CD4-positive, alpha-beta T cell (primary cell): ENCODE measurements at places on chromosomes 2 and 18.

- DNase-seq, result peak; percentile 68
Measured at GRCh38 chr2:217790195-217790594, 212.6 kb downstream of the TNS1 start.

- no peak for DNase-seq
Measured at GRCh38 chr2:102001767-102002142, 10.0 kb downstream of the IL1R2 start.

GRCh38 chr18:57270156-57270555 lies 82.2 kb upstream of the ST8SIA3 start:
- DNase-seq, result no peak

GRCh38 chr2:234198976-234199375 lies 148.5 kb downstream of the SPP2 start:
- no peak for DNase-seq

DNA sequence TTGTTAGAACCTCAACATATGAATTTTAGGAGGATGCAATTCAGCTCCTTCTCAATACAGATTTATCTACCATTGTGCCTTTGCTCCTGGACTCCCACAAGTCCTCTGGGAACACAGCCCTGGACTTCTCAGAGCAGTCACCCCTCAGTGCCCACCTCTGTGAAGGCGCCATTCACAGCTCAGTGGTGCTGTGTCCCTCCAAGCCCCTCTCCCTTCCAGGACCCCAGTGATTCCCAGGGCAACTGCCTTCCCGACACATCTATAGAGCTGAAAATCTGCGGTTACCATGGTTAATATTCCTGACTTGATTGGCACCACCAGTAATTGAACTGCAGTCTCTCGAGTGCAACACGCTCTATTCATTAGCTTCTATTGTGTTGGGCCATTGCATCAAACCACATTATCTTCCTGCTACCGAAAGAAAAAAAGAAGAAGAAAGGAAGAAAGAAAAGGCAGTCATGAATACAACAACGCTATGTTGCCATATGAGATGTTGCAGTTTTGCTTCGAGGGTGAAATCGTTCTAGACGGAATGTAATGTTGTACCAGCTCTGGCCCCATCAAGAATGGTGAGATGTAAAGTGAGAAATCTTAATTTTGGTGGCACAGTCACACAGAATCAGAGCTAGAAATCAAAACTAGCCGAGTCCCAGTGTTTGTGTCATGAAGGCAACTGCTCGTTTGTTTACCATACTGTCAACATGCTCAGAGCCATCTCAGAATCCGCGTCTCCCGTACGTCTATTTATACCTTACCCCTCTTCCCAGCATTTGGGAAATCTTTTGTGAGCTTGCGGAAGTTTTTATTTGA lies 524.0 kb upstream of the ID2 start:
- DNase-seq, result no peak

DNA sequence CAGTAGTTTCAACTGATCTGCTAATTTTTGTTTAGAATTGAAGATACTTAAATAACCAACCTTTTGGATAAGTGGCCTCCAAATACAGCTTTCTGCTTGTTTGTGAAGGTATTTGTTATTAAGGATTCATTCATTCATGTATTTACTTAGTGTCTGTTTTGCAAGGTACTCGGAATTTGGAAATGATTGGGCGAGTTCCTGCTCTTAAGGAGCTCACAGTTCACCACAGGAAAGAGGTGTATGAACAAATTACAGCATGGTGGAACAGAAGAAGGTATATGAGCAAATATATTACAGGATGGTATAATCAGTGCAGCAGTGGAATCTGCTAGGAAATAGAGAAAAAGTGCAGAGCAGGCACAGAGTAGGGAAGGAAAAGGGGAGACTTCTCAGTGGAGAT lies 4.5 kb downstream of the ACSL3 start:
- no peak for DNase-seq

- no peak for DNase-seq
Measured at GRCh38 chr2:45687964-45688363, 36.5 kb downstream of the PRKCE start.

GRCh38 chr2:174145827-174146226 lies 102.5 kb downstream of the OLA1 start:
- no peak for DNase-seq

- DNase-seq, result no peak
Measured at GRCh38 chr2:38155015-38155414, 79.1 kb upstream of the CYP1B1 start.
